Endothelial cell (in vitro differentiated cells): ENCODE measurements at places on chromosomes 6 and 20. TPM values are rescaled to one million over a fixed set of nuclear protein-coding genes. Genes with fewer than 3 reads are reported as not detected.

- no peak for DNase-seq
Observed at GRCh38 chr6:122400121-122400450, 634 bp downstream of the HSF2 start.

DNA sequence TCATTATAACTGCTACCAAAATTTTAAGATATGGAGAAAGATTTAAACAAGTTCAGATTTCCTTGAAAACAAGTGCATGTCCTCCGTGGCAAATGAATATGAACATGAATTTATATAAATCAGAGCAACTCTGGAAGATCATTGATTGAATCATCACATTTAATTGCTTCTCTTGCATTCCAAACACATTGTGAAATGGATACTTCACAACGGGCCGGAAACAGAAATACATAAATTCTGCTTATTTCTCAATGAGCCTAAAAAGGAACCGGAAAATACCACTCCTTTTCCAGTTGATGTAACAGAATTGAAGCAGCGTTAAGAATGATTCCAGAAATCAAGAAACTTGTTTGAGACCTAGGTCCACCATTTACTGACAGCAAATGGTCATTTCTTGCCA is 134.6 kb upstream of the BTN3A2 start:
- no peak for DNase-seq

- no peak for DNase-seq
Observed at GRCh38 chr6:111114482-111114881, 27.2 kb downstream of the SLC16A10 start.

ZBTB9 gene
- 18.7 TPM for total RNA-seq

DNA sequence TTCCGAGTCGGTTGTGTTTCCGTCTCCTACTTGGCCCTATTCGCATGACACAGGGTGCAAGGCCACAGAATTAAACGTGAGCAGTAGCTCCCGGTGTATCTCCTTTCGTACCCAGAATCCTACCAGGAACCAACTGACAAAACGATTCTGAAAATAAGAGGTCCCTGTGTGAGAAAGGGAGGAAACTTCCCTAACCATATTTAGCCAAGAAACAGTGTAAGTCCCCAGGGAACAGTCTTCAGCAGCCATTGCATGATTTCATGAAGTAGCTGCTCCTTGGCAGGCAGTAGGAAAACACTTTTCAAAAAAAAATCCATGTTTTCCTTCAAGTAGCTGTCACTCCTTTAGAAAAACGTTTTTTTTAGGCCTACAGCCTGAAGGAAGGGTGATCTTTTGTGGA is 46.9 kb downstream of the PDE10A start:
- DNase-seq = no peak

PLA2G7 gene
- 0.21 TPM for total RNA-seq

DNA sequence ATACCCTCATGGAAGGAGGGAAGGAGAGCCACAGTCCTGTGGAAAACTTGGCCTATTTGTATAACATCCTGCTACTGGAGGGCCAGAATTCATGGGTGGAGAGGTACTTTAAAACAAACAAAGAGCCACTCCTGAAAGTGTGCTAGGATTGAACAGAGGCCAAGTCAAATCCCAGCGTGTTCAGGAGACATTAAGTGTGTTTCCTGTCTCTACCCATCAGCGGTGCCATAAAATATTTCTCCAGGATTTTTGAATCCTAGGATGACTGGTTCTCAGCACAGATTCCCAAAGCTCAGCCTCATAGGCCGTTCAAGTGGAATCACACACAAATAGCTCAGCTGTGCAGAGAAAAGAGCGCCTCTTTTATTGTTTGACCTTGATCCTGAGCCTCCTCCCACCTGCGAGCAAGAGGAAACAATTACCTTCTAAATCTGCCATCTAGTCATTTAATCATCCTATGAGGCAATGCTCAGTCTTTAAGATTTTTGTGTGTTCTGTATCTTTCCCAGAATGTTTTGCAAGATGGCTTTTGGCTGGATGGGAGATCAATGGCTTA is 31.8 kb upstream of the RALGAPA2 start:
- no peak for DNase-seq
